Left cardiac atrium (tissue), 4 donors: ENCODE measurements at places on chromosomes 1 and 21. TPM values are rescaled to one million over a fixed set of nuclear protein-coding genes. Genes with fewer than 3 reads are reported as not detected.

Gene HRNR
- not detected for total RNA-seq

Gene BTBD8
- total RNA-seq, result 2.0 TPM

Gene RSPO1
- total RNA-seq, result 1.4 TPM

- DNase-seq, result no peak
These were observed 43.3 kb upstream of the LPAR3 start for GRCh38 chr1:84936116-84936810.

GRCh38 chr21:15841856-15842564 lies 112.2 kb downstream of the USP25 start:
- no peak for DNase-seq

- DNase-seq, result no peak
These were observed 8.0 kb downstream of the CR1 start for GRCh38 chr1:207503950-207504349.

DNA sequence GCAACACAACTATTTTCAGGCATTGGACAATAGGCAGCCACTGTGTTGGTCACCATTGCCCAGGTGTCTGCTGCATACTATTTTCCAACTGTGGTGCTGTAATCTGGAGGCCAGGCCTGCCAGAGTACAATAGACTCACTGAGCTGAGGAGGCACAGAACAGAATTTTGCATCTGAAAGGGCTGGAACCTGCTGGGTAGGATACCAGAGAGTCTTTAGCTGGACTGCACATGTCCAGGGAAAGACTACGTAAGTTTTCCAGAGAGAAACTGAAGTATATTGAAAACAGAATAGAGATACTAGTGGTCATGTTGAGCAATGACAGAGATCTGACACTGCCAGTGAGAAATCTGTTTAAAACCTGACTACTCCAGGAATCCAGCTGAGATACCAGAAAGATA lies 200.8 kb downstream of the RASAL2 start:
- no peak for DNase-seq

DNA sequence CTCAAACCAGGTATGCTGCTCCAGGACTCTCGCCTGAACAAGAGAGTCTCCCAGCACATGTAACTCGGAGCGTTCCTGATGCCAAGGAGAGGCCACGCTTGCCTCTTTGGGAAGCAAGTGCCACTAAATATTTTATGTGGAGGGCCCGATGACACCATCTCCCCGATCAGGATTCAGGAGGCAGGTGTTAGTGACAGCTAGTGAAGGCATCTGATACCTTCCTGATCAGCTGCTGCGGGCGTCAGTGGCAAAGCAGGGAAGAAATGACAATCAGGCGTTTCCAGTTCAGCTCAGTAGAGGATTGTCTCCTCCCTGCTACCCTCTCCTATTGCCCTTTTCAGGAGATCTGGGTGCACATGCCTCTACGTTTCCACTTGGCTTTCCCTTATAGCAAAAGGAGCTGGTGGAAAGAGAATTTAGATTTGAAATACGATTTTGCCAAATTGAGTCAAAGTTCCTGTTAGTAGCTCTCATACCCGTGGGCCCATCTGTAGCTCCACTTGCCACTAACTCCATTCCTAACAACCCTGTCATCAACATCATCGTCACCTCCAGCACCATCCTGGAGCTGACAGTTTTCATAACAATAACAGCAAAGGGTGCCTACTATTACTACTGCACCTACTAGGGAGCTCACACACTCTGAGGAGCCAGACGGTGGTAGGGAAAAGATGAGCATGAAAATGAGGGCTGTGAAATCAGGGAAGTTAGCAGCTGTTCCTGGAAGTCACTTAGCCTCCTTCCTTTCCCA lies 21.6 kb downstream of the PLXNA2 start:
- DNase-seq, result no peak

GRCh38 chr1:207283421-207283820 lies 38.1 kb upstream of the CD55 start:
- DNase-seq, result no peak

DNA sequence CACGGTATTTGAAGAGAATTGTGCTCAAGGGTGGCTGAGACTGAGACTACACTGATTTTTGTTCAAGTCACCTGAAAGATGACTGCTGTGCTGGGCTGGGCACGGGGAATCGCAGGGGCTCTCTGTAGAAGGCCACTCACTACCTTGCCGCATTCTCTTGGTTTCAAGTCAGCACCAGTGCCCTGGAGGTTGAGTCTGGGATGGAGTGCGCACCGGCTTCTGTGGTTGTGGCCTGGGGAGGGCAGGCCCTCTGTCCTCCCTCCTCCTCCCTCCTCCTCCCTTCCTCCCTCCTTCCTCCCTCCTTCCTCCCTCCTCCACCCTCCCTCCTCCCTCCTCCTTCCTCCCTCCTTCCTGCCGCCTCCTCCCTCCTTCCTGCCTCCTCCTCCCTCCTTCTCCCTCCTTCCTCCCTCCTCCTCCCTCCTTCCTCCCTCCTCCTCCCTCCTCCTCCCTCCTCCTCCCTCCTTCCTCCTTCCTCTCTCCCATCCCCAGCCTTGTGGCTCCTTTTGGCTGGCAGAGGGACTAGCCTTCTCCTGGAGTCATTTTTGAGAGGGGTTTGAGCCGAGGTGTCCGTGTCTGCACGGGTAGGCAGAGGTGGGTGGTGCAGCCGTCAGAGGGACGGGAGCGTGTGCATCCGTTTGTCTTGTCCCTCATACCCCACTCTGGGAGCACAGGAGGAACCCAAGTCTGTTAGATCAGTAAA lies 9.5 kb downstream of the RER1 start:
- no peak for DNase-seq

DNA sequence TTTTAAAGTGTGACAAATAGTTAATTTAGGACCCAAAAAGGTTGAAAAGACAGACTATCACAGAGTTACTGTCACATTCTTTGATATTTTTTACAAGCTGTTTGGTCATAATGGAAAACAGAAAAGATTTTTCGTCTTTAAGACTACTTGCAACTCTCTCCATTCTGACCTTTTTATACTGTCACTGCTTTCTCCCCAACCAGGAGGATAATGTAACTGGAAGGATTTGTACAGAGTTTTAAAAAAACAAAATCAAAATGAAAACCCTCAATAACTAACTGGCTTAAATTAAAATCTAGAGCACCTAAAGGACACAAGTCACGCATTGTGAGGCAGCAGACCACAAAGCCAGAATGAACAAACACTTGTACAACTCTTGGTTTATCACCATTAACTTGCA lies 257.7 kb downstream of the FAF1 start:
- no peak for DNase-seq
